ENCODE measurements at places on chromosomes 4 and X.

- DNase-seq = no peak
- no peak overlapping the region for H3K27ac ChIP-seq
- H3K4me3 ChIP-seq = no peak overlapping the region
- H3K36me3 ChIP-seq = peaks cover 36% of the 10 kb centered on the region
Observed at GRCh38 chr4:2875556-2875955, 31.9 kb downstream of the ADD1 start.

DNA sequence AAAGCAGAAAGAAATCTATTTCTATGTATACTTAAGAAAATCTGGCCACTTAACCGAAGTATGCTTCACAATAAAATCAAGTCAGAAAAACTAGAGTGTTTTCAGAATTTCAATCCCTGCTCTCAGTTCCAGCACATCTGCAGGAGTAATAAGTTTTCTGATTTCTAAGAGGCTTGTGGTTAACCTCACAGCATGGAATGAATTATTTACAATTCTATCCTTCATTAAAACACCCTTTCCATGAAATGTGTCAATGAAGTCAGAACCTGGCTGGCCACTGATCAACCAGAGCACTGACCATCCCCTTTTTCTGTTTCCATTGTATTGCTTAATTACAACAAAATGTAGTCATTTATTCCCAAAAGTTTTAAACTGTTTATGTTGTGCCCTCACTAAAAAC is 781.4 kb upstream of the INTU start:
- no peaks in the 10 kb centered on the region for H3K4me1 ChIP-seq
- no peak overlapping the region for H3K27ac ChIP-seq
- H3K4me3 ChIP-seq = no peak overlapping the region
- no peaks in the 10 kb centered on the region for H3K36me3 ChIP-seq
- no peak for DNase-seq
- H3K27me3 ChIP-seq = no peaks in the 10 kb centered on the region

DNA sequence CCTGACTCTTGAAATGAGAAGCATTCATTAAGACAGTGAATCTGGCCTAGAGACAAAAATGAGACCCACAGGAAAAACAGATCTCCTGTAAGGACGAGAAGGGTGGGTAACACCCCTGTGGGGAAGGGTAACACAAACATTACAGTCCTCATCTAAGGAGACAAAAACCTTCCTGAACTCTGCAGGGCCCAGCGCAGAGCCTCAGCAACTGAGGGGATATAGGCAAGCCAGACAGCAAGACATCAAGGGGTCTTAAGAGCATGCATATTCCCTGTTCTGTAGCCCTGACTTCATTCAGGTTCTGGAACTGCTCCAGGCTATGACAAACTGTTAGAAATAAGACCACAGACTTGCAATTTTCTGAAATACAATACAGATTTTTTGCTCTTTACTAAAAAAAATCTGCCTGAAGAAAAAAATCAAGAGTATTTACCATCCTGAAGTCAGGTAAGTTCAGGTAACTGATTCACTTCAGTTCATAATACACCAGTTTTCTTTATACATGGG is 15.5 kb downstream of the COX18 start:
- peaks cover 10% of the 10 kb centered on the region for H3K36me3 ChIP-seq
- no peak overlapping the region for H3K4me3 ChIP-seq
- H3K27me3 ChIP-seq = no peaks in the 10 kb centered on the region
- H3K4me1 ChIP-seq = peaks cover 21% of the 10 kb centered on the region
- DNase-seq = no peak

DNA sequence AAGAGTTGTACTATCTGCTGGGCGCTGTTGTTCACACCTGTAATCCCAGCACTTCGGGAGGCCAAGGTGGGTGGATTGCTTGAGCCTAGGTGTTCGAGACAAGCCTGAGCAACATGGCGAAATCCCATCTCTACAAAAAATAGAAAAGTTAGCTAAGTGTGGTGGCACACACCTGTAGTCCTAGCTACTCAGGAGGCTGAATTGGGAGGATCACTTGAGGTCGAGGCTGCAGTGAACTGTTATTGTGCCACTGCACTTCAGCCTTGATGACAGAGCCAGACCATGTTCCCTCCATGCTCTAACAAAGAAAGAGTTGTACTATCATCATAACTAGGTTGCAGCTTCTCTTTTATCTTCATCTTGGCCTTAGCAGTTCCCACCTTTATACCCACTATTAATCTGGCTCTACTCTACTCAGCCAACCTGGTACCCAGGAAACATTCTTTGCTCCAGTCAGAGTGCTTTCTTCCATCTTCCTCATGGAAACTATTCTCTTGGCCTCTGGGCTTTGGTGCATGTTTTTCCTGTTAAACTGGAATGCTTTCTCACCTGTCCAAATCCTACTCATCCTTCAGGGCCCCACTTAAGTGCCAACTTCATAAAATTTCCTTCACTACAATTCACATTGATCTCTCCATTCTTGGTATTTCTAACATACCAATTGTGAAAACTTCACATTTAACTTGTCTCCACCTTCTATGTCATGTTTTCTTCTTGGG is 18.2 kb downstream of the FABP2 start:
- no peak for DNase-seq
- peaks cover 8% of the 10 kb centered on the region for H3K27me3 ChIP-seq
- no peaks in the 10 kb centered on the region for H3K36me3 ChIP-seq
- H3K4me3 ChIP-seq = no peak overlapping the region
- peaks cover 16% of the 10 kb centered on the region for H3K4me1 ChIP-seq
- H3K27ac ChIP-seq = no peak overlapping the region

DNA sequence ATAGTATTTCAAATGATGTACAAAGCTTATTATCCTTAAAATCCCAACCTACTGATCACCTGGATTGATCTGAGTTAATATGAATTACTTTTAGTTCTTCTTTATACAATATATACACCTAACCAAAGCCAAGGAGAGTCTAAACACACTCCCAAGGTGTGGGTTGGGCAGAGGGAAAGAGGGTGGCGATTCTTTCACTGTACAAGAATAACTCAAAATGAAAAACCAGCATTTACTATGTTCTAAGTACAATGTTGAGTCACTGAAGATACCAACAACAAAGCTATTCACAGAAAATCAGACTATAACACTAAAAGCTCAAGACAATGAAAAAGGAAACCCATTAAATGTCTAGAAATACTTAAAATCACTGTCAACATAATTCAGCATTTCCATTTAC is 46.6 kb downstream of the ANKRD17 start:
- H3K4me3 ChIP-seq = no peak overlapping the region
- no peak for DNase-seq
- H3K36me3 ChIP-seq = no peaks in the 10 kb centered on the region
- no peak overlapping the region for H3K27ac ChIP-seq

DNA sequence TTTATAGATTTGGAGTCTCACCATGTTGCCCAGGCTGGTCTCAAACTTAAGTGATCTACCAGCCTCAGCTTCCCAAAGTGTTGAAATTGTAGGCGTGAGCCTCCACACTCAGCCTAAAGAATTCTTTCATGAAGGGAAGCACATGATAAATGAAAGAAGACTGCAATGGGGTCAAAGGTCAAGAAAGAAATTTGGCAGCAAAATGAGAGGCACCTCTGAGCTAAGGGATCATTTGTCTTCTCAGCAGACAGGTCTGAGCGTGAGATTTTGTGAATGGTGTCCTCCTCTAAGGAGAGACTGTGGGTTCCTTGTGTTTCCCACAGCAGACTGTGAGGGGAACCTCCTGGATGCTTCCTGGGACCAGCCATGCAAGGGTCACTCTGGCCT is 57.5 kb upstream of the EGFL6 start:
- H3K4me1 ChIP-seq = no peaks in the 10 kb centered on the region
- H3K4me3 ChIP-seq = no peak overlapping the region
- H3K27me3 ChIP-seq = no peaks in the 10 kb centered on the region

DNA sequence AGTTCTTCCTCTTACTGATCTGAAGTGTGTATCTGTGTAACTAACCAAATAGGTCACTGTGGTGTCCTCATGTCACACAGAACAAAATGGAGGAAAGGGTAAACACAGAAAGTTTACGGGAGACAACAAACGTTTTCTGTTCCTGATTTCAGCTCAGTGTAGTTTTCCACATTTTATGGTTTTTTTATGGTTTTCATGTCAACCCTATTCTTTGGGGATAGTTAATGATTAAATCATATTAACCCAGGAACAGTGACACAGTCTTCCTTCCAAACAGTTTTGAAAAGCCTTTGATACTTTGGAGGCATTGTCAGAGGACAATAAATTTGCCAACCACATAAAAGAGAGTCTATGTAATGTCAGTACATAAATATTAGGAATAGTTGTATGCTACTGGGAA is 4.2 kb downstream of the LNX1 start:
- no peak overlapping the region for H3K4me3 ChIP-seq
- no peak overlapping the region for H3K27ac ChIP-seq
- peaks cover 6% of the 10 kb centered on the region for H3K36me3 ChIP-seq
- peaks cover 73% of the 10 kb centered on the region for H3K4me1 ChIP-seq
- no peak for DNase-seq
- H3K27me3 ChIP-seq = peaks cover 4% of the 10 kb centered on the region

All from endothelial cell (in vitro differentiated cells).